T-helper 2 cell treated with Interferon-gamma antibody and Interleukin-4, amounts not matched to agents 100 ng/mL and 5 ng/mL, for 36 hours (primary cell): ENCODE measurements at places on chromosomes 1 and 21. TPM values are rescaled to one million over a fixed set of nuclear protein-coding genes. Genes with fewer than 3 reads are reported as not detected.

The TMEM200B gene
- total RNA-seq = not detected in 2 replicates

The RGS16 gene
- 10.2 and 10.7 TPM in 2 replicates for total RNA-seq

The CR1 gene
- 0.14 and 0.16 TPM in 2 replicates for total RNA-seq

The FOXD2 gene
- 0.23 and 0.27 TPM in 2 replicates for total RNA-seq

The CXADR gene
- total RNA-seq = 0.20 and 0.50 TPM in 2 replicates

The LRRC40 gene
- total RNA-seq = 20.3 and 21.9 TPM in 2 replicates

The E2F2 gene
- 85.6 and 87.7 TPM in 2 replicates for total RNA-seq
